Activated CD4-positive, alpha-beta T cell treated with anti-CD3 and anti-CD28 coated beads, Interleukin-2, amount 10 ng/mL, durations not matched to agents 7 days and 5 days (primary cell): ENCODE measurements at places on chromosomes 12 and 14. TPM values are rescaled to one million over a fixed set of nuclear protein-coding genes. Genes with fewer than 3 reads are reported as not detected.
A peak's percentile ranks its signal among the peaks of the same experiment; 100 is the strongest.

The FAR2 gene
- total RNA-seq, result 26.6 TPM

- DNase-seq, result peak; percentile 32
Observed at GRCh38 chr12:124736115-124737039, 127.3 kb downstream of the SCARB1 start.

- no peak for DNase-seq
Observed at GRCh38 chr14:32382704-32383103, 53.6 kb downstream of the AKAP6 start.

The RFLNA gene
- not detected for total RNA-seq

GRCh38 chr12:81492131-81492720 is 266.9 kb downstream of the PPFIA2 start:
- no peak for DNase-seq

DNA sequence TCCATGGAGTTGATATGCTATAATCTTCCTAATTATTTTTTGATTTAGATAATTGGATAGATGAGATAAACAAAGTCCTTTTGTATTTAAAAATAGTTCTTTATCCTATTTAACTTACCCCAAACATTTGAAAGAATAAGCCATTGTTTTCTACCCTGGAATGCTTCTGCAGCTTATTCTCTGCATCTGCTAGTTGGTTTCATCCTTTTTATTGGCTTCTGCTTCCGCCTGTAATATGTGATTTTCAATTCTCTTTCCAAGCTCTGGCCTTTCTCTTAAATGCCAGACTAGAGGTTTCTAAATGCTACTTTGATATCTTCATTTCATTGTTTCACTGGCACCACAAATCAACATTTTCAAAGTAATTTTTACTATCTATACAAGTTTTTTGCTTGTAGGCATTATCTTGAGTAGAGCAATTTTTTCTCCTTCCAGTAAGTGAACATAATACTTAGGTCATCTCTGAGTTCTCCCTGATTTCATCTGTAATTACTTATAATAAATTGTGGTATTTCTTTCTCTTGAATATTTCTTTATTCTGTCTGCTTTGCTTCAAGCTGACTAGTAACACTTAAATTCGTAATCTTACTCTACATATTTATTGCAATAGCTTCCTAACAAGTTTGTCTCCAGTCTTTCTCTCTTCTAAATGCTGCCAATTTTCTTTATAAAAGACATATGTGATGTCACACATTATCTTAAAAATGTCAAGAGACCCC is 958.4 kb downstream of the SLC6A15 start:
- DNase-seq, result no peak
